ENCODE measurements at places on chromosomes 2 and 18.

GRCh38 chr2:120396861-120397811, 51.2 kb downstream of the INHBB start:
- no peak for DNase-seq

- DNase-seq = no peak
These were observed 93.8 kb upstream of the MBOAT2 start for GRCh38 chr2:9097239-9097638.

DNA sequence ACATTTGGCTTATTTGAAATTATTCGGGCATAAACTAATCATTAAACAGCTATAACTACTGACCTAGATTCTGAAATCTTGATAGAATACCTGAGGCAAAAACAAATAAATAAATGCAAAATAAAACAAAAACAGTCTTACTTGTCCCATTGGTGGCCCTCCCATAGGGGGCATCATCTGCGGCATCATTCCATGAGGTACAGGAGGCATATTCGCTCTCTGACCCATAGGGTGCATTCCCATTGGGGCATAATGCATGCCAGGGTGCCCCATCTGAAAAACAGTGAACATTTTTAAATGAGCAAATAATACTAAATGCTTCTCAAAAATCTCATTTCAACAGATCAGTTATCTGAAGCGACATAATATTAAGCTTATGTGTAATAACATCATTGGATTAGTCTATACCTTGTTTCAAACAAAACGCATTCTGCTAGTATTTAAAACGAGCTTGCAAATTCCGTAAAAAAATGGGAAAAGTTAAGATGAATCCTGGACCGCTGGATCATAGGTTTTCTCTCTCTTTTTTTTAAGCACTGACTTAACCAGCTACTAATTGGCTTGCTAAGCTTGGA, 1.3 kb downstream of the PRPF40A start:
- DNase-seq = peak; percentile 35

- no peak for DNase-seq
These were observed 286.4 kb upstream of the PARD3B start for GRCh38 chr2:204258890-204259289.

DNA sequence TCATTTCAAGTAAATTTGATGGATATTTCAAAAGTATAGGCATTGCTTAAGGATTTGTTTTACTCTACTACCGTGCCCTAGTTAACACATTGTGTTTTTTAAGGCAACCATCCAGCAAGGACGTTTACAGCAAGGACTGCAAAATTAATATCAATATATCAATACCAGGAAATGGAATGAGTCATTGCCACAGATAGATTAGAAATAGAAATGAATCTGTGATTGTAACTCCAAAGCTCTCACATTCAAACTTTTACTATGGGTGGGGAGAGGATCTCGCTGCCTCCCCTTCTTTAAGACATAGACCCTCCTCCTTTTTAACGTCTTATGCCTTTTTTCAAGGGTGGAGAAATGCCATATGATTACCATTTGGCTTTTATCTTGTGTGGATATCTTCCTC, 3.8 kb downstream of the CD28 start:
- no peak for DNase-seq

GRCh38 chr2:160246356-160246755, 46.3 kb upstream of the ITGB6 start:
- no peak for DNase-seq
